ENCODE measurements at places on chromosomes 2 and 18.

DNA sequence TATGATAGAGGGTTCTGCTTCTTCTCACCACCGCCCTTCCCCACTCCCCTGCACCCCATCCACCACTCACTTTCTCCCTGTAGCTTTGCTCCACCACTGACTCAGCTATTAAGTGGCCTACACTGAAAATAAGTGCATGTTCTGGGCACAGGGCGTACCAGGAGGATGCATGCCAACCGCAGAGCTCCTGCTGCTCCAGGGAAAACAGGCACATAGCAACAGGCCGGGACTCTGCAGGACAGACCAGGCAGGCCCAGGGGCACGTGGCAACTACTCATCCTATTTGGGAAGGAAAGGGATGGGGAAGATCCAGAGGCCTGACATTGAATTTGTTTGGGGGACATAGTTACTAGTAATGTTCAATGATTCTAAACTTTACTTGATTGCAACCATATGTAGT, 28.4 kb downstream of the ARL4C start:
- DNase-seq = peak; percentile 51

DNA sequence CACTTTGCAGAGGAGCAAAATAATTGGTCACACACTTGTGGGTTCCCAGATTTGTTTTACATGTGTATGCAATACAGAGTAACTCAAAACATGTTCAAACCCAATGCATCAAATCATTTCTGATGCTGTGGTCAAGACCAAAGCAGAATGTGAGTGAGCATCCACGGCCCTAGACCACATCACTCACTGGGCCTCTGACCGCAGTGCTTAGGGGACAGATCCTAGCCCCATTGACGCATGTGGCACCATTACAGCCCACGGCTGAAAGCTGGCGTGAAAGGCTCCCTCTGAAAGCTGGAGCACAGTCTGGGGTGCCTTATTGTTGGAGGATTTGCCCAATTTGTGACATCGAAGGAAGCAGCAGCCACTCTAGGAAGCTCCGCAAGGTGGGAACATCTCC, 498.8 kb upstream of the TCF4 start:
- DNase-seq = peak; percentile 46

DNA sequence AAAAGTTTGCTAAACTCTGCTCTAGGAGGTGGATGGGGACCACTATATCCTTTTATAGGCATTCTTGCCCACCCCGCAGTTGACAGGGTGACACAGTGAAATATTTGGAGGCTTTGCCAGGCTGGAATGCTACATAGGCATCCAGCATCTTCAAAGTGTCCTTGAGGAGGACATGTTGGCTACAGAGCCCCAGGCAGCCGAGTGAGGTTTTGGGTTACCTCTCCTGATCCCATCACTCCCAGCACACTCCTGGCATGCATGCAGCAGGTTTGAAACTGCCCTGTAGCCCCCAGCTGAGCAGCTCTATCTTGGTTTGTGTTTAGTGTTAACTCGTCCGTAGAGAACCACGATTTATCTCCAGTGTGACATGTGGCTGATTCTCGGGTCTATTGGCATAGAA, 7.3 kb downstream of the FOSL2 start:
- no peak for DNase-seq

- DNase-seq = no peak
These were observed 25.0 kb upstream of the SPP2 start for GRCh38 chr2:234025466-234025865.

DNA sequence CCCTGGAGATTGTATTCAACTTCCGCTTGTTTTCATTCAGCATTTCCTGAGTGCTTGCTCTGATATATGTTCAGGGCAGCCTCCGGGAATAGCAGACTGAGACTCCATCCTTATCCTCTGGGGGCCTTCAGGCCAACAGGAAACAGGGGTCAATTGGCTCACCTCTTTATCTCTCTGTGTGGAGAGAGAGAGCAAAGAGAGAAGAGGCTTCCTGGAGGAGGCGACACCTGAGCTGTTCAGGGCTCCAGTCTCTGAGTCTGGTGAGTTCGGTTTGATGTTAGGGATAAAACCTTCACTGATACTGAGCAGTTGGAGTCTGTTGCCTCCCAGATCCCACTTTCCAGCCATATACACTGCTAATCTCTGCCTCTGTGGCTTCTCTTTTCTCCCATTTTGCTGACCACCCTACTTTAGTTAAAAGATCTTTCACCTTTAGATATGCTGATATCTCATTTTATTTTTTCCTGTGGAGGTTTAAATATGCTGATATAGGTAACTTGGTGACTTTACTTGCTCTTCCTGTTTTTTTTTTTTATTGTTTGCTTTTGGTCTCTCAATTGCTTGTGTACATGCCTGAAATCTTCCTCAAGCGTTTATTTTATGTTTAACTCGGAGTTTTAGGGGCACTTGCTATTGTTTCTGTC, 56.9 kb downstream of the KCNS3 start:
- no peak for DNase-seq

- DNase-seq = no peak
These were observed 231.9 kb downstream of the GALR1 start for GRCh38 chr18:77481541-77481940.

GRCh38 chr2:1969701-1970015, 225.3 kb upstream of the PXDN start:
- DNase-seq = no peak

DNA sequence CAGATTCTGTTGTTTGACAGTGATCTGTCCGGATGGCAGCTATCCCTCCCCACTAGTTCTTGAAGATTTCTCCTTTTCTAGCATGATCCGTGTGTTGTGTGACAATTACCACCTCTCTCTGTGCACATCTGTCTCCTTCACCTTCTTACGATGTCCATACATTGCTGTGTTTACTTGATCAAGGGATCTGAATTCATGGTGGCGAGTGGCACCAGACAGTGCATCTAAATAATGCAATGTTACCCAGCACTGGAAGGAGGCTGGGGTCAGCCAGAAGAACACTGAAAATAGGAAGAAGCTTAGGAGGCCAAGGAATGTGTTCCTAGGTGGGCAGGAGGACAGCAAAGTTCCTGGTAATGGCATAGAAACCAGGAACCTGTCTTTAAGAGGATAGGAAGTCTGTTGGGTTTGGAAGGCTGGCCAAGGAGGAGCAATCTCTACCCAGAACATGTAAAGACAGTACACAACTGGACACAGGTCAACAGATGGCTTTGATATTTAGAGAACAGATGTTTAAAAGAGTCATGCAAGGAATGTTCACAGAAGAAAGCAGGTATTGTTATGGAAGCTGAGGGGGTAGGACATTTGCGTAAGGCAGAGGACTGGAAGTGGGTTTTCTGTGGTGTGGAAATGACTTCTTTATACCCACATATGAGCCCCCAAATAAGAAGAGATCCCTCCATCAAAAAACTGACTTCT, 126.4 kb downstream of the HRH4 start:
- no peak for DNase-seq

DNA sequence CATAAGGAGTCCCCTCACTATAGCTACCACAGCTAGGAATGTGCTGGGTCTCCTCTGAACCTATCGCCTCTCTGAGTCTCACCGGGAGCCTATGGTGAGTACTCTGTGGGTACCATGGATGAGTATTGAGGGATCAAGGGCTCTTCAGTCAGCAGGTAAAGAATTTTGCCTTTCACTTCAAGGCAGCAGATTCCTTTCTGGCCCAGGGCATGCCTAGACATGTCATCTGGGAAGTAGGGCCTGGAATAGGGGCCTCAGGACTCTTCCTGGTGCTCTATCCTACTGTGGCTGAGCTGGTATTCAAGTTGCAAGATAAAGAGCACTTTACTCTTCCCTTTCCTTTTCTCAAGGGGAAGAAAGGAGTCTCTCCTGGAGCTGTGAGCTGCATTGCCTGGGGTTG, 85.6 kb upstream of the LHCGR start:
- DNase-seq = no peak

DNA sequence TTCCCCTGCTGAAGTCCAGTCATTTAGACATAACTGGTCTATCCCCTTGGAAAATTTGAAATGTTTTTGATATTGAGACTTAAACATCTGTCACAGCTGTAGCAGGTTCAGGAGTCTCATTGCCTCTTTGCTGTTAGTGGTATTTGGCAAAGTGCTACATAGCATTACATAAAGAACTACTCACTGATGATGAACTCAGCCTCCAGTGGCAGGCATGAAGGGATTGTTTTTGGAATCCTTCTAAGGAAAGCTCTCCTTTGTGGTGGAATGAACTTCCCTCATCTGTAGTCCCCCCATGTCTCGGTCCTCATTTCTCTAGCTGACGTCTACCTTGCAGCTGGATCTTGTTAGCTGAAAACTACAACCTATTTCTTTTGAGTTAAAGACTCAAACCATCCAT, 111.6 kb downstream of the TACR1 start:
- no peak for DNase-seq

- DNase-seq = no peak
These were observed 721 bp downstream of the ADAM17 start for GRCh38 chr2:9554921-9555296.

DNA sequence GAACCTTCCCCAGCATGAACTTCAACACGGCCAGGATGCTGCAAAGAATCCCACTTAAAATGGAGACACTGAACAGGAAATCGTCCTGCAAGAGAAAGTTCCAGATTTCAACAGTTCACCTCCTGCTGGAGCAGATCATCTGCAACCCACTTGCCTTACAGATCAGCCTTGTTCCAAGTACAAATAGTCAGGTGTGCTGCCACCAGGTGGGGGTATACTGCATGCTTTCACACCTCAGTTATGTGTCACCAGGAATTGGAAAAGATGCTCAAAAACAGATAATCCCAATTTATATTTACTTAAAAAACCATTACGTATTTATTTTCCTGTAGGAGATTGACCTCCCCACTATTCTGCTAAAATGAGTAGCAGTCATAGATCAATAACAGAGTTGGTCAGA, 212.3 kb downstream of the MGAT5 start:
- no peak for DNase-seq

GRCh38 chr2:165766326-165766927, 27.6 kb downstream of the GALNT3 start:
- no peak for DNase-seq

DNA sequence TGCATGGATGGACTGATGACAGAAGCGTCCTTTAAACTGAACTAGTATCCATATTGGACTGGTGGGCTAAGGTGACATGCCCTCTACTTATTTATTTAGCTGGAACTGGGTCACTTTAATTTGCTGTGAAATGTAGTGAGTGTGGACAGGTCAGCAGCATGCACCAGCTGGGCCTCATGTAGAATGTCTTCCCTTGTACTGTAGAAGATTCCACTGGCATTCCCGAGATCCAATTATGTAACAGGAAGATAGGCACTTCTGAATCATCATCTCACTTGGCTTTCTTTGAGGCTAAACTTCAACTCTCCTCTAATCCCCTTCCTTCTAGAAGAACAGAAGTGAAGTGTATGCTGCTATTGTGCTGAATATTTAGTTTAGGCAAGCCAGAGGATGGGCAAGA, 296.2 kb downstream of the SLC8A1 start:
- DNase-seq = no peak

- DNase-seq = no peak
These were observed 157.4 kb downstream of the MYT1L start for GRCh38 chr2:2173633-2174032.

- no peak for DNase-seq
These were observed 36.4 kb downstream of the COL5A2 start for GRCh38 chr2:189142893-189143759.

GRCh38 chr18:46482831-46483230, 174.2 kb downstream of the LOXHD1 start:
- no peak for DNase-seq

GRCh38 chr2:139160836-139161235, 380.6 kb upstream of the NXPH2 start:
- DNase-seq = no peak

DNA sequence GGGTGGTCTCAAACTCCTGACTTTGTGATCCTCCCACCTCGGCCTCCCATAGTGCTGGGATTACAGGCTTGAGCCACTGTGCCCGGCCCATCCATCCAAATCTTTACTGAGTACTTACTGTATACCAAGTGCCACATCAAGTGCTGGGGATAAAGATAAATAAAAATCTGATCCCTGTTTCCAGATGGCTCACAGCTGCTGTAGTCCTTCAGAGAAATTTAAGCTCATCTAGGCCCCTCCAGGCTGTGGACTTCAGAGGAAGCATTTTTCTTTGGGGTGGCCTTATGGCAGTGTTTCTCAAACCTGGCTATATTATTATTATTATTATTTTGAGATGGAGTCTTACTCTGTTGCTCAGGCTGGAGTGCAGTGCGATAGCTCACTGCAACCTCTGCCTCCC, 33.7 kb upstream of the GTF2A1L start:
- DNase-seq = no peak

GRCh38 chr2:217827430-217828201, 175.2 kb downstream of the TNS1 start:
- no peak for DNase-seq

- DNase-seq = no peak
These were observed 129.0 kb upstream of the PARD3B start for GRCh38 chr2:204416236-204416635.

- DNase-seq = no peak
These were observed 103.2 kb downstream of the KLHL14 start for GRCh38 chr18:32669549-32670165.

- DNase-seq = no peak
These were observed 7.9 kb upstream of the NABP1 start for GRCh38 chr2:191670076-191670475.

GRCh38 chr18:2653467-2653866, 2.1 kb upstream of the SMCHD1 start:
- no peak for DNase-seq

- DNase-seq = no peak
These were observed 200.2 kb downstream of the RAD51AP2 start for GRCh38 chr2:17318013-17318412.

- DNase-seq = no peak
These were observed 6.1 kb upstream of the GMPPA start for GRCh38 chr2:219492575-219492974.

Data from posterior cingulate gyrus (tissue), 11 donors.